ENCODE measurements at places on chromosomes 16 and 17. TPM values are rescaled to one million over a fixed set of nuclear protein-coding genes. Genes with fewer than 3 reads are reported as not detected.

Gene TMEM235
- total RNA-seq, result not detected

Gene SPNS2
- total RNA-seq, result 7.9 TPM

Gene TMEM220
- total RNA-seq, result 0.98 TPM

Gene IST1
- 112 TPM for total RNA-seq

Gene METTL9
- 222 TPM for total RNA-seq

Gene SLC6A2
- total RNA-seq, result under 0.01 TPM

Gene ACSM2B
- total RNA-seq, result not detected

Gene ASB16
- total RNA-seq, result not detected

Gene PLXDC1
- total RNA-seq, result 7.9 TPM

Gene KRTAP1-5
- not detected for total RNA-seq

Gene GP2
- not detected for total RNA-seq

Measured in temporal lobe (tissue), 4 donors.